Neuronal stem cell (in vitro differentiated cells): ENCODE measurements at places on chromosomes 1 and 21.

DNA sequence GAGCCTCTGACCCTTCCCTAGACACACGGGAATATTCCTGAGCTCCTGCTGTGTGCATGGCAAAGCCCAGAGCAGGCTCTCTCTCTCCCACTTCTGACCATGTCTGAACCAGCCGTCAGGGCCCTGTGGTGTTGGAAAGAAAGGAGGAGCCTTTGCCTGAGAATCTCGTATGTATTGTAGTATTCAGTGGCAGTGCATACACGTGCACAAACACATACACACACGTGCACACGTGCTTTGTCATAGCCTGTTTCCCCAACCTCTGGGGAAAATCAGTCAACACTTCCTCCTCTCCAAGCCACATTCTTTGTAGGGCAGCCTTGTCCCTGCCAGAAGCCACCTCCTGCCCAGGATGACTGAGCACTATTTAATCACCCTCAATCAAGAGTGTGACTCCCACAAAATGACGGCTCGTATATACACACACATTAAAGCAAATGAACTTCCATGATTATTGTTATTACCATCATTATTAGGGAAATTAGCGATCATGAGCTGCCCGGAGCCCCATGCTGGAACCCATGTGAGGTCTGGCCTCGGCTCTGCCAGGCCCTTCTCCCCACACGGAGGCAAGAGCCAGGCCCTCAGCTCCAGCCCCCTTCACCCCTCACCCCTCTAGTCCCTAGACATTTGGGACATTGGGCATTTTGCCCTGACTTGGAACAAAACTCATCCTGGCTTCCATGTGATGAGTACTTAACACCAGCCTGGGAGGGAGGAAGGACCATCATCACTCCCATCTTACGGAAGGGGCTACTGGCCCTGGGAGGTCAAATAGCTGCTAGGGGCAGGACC, 331.9 kb downstream of the NPHP4 start:
- no peak for DNase-seq

DNA sequence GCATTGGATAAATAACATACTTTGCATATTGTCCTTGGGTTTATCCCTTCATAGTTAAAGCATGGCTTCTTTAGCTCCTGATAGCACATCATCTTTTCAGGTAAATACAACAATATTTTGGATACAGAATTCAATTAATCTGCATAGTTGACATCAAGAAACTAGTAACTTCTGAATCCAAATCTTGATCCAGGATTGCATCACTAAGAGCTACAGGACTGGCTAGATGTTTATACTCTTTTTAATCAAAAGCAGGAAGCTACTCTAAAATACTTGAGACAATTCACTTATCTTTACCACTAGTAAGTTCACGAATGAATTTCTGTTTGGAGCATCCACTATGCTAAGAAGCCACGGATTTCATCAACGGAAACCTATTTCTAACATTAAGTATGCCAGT, 54.2 kb upstream of the SLC44A3 start:
- no peak for DNase-seq

DNA sequence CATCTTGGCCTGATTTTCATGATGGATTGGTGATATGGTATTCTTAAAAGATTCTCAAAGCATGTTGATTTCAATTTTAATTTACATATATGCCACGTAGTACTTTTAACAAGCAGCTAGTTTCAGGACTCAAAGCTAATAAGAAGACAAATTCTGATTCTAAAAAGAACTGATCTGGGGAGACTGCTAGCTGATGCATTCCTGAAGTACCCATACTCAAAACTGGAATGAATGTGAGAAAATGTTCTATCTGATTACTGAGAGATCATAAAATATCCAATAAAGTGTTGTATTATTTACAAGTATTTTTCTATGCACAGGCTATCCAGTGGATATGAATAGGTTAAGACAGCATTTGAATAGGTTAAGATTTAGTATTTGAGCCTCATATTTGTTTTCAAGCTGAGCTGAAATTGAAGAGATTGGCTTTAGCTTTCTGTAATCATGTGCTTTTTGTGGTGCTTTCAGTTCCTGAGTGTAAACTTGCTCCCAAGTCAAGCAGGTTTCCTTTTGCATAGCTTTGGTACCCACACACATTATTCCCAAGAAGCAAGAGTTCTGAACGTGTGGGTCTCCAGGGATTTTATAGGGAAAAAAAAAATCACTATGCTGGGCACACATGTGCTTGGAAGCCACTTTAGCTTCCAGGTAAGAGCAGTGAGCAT, 114.1 kb downstream of the VPS13D start:
- DNase-seq: no peak

- DNase-seq: no peak
Measured at GRCh38 chr21:45353200-45353599, 51.8 kb upstream of the COL18A1 start.

DNA sequence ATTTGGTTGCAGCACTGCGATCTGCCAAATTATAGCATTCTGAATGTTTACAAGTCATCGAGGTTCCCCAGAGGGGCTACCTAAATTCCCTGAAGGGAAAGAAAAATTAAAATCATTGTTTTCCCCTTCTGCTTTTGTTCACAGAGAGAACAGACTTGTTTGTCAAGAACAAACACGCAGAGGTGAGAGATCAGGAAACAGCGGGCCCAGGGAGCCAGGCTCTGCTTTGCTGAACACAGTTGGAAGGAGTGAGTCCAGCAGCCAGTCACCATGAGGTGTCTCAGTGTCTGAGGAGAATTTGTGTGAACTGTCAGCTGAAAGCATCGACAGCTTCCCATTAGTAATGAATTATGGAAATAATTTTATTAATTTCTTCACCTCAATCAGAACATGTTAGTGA, 52.5 kb downstream of the RWDD3 start:
- no peak for DNase-seq

DNA sequence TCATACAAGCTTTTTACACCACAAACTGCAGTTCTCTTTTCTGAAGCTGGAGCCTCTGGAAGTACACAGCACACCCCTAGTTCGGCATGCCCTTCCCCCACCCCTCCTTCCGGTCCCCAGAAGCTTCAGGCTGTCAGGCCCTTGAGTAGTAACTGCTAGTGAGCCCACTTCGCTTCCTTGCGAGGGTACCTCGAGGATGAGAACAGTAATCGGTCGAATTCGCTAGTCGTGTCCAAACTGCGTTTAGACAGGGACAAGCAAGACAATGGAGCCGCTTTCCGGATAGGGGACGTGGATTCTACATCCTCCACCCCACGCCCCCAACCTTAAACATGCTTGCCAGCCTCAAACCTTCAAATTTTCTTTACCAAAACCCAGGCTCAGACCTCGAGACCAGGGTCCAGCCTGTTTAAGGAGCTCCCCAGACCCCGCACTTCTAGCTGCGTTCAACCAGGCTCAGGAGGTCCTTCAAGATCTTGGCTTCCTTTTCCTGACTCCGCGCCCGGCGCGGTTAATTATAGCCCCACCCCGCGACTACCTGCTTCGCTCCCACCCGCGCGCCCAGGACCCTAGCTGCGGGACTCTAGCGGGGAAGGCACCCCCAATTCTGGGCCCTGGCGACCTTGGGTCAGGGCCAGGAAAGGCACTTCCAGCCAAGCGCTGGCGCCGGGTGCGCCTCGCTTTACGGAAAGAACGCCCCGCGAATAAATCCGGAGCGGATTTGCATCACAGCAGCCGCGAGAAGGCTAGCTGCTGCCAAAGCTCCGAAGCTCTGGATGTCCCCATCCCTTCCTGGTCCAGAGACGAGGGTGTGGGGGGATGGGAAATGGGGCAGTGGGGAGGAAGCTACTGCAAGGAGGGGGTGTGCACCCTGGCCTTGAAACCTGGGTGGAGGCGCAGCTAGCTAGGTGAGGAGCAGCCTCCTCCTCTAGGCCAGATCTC, 8.1 kb upstream of the TSPAN1 start:
- DNase-seq: no peak

DNA sequence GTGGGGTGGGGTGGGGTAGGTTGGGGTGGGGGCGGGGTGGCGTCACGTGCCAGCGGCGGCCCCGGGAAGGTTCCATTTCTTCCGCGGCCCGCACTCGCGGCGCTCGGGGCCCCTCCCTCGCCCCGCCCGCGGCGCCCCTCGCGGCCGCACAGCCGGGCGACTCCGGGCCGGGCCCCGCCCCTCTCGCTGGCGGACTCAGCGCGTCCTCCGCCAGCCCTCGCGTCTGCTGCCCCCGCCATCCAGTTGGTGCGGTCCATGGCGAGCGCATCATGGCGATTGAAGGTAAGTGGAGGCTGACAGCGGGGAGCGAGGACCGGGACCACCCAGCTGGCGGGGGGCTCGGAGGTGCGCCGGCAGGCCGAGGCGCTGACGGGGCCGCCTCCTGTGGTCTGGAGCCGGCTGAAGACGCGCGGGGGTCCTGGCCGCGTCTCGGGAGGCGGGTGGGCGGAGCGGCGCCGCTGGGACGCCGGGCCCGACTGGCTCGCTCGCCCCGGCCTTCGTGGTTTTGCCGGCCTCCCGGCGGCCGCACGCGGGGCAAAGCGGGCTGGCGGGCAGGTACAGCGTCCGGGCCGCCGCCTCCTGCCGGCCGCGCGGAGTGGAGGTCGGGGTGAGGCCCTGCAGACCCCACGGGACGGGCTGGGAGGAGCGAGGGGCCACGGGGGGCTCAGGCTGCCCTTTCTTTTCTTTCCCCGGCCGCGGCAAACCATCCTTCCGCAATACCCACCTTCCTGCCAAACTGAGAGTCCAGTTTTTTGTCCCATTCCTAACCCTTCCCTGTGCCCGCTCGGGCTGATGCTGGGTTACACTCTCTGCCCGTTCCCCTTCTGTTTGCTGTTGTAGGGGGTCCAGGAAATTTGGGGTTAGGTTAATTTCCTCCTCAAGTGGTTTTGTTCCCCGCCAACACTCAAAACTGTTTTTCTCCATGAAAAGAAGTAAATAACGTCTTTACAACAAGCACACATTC, at the start of gene SYT14:
TSS of gene SYT14 (plus strand) at position 222 of the 964 bp plus-strand sequence. CDS start at position 270, 48 bp downstream.
- peak; percentile 80 for DNase-seq

DNA sequence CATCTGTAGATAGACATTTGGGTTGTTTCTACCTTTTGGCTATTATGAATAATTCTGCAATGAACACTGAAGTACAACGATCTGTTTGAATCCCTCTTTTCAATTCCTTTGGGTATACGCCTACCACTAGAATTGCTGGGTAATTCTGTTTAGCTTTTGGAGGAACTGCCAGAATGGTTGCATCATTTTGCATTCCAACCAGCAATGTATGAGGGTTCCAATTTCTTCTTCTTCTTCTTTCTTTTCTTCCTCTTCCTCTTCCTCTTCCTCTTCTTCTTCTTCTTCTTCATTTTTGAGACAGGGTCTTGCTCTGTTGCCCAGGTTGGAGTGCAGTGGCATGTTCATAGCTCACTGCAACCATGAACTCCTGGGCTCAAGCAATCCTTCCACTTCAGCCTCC, 13.8 kb upstream of the THEM5 start:
- DNase-seq: no peak

DNA sequence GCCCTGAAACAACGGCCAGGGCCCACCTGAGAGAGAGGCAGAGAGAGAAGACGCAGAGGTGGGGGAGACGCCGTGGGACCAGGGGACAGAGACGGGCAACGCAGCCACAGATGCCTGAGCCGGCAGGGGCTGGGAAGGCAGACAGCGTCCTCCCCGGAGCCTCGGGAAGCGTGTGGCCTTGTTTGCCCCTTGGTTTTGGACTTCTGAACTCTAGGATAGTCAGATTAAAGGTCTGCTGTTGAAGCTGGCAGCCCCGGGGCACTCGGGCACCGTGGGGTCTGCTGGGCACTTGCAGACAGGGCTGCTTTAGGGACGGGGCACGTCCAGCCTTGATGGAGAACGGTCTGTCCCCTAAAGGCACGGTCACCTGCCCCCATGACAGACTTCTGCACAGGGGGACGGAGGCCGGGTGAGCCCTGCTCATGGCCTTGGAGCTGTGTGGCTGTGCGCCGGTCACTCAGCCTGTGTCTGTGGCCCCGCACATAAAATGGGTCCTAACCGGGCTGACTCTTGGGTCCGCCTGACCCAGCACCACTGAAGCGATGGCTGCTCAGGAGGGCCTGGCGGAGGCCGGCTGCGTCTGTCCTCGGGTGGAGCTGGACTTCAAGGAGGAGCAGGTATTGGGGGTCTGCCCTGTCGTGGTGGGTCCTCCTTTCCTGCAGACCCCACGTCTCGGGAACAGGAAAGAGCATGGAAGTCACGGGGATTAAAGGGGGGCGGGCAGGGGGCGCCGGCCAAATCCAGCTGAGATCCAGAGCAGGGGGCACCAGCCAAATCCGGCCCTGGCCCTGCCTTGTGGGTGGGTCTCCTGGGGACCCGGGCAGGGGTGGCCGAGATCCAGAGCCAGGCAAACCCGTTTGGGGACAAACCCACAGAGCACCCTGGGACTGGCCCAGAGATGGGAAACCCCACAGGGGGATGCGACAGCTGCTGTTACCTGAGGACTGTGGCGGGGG, 9.6 kb upstream of the RNF223 start:
- no peak for DNase-seq

DNA sequence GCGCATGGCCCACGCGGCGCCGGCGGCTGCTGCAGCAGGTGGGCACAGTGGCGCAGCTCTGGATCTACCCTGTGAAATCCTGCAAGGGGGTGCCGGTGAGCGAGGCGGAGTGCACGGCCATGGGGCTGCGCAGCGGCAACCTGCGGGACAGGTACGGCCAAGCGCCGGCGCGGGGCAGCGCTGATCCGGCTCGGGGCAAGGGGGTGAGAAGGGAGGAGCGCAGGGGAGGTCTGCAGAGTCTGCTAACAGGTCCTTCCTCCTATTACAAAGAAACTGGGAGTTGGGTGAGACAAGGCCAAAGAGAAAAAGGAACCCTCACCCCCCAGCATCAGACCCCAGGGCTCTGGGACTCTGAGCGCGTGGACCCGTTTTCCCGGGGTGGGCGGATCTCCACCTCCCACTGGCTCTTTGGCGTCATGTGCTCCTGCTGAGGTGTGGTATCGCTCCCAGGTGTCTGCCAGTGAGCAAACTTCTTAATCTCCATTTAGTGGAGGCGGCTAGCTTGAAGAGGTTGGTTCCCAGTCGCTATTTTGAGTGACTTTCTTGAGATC, 431 bp downstream of the MTARC1 start:
- no peak for DNase-seq

GRCh38 chr1:117681093-117681900, 75.4 kb downstream of the TENT5C start:
- no peak for DNase-seq

DNA sequence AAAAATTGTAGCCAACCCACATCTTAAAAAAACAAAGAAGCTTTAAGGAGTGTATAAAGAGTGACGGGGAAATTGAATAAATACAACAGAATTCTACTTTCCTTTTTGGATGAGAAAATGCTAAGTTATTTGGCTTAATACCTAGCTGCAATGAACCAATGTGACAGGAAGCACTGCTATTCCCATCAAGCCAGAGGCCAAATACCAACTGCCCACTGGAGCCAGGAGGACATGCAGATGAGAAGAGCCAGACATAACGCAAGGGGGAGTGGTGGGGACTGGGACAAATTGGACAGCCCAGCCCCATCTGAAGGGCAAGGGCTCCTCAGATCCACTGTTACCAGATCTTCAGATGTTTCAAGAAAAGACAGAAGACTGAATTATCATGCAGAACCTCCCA, 25.7 kb downstream of the DNAJC11 start:
- DNase-seq: no peak

GRCh38 chr1:93123201-93123783, 44.2 kb downstream of the MTF2 start:
- no peak for DNase-seq
